ENCODE measurements at places on chromosomes 3 and 15.

DNA sequence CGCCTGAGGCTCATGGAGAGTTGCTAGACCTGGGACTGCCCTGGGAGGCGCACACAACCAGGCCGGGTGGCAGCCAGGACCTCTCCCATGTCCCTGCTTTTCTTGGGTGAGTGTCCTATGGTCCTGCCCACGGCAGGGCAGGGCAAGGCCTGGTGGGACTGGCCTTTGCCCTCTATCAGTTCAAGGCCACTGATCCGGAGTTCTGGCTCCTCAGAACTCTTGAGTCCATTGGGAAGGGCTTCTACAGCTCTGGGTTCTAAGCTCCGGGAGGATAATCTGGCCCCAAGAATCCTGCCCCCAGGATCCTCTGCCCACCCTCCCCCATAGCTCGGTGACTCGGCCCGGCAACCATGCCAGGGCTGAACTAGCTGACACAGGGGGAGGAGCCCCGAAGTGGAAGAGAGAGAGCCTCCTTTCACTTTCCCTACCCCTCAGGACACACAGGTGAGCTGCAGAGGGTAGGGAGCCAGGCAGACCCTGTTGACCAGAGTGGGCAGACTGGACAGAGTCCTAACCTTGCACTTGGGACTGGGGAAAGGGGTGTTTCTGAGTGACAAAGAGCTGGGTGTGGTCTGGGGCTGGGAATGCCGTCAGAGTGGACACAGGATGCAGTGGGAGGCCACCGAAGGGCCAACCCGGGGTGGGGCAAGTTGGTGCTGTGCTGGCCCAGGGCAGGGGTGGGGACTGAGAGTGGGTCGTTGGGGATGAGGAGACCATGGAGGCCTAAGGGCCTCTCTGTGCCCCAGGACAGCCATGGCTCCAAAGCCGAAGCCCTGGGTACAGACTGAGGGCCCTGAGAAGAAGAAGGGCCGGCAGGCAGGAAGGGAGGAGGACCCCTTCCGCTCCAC, 664 bp downstream of the PARP3 start:
- peak; percentile 27 for DNase-seq

DNA sequence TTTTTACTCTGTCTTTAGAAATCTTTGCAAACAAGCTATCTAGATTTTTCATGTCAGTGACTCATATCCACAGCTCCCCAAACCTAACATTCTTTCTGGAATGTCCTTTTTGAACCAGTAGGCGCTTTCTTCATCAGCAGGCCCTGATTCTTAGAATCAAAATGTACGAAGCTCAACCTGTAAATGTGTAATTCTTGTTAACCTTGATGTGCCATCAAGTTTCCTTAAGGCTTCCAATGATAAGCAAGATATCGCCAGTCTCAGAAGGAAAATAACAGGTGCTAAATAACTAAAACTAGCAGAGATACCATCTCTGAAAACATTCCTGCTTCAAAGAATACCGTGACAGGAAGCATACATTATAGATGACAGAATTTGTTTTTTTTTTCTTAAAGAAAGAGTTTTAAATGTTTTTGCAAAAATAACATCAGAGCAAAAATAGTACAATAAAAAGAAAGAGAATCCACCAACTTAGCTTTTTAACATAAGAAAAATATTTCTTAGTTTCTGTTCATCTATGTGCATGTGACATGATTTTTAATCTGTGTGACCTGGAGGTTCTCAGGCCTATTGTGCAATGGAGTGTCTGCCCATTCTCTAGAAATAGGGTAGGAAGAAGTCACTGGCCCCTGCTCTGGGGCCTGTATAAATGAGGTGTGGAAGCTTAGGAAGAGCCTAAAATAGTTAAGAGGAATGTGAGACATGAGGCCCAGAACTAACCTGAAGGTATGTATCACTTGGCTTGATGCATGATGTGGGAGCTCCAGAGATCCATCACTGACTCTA, 14.7 kb upstream of the SECISBP2L start:
- no peak for DNase-seq

- DNase-seq: no peak
Observed at GRCh38 chr15:68469162-68470048, 37.4 kb upstream of the ITGA11 start.

GRCh38 chr15:38847666-38848065, 283.1 kb upstream of the RASGRP1 start:
- DNase-seq: no peak

DNA sequence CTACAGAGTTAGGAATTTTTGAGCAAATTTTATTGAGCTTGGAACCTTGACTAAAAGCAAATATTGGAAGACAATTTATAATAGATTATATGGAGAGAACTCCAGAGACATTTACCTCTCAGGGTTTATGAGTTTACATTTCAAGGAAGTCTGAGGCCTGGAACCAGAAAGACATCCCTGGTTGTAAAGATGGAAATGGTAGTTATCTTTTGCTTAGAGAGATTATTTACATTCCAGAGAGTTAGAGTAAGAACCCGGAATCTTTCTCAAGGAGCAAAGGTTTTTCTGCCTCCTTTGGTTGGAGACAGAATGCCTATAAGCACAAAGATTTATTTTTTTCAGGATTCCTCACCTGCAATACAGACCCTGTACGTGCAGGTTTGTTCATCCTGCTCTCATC, 458.1 kb downstream of the TBL1XR1 start:
- DNase-seq: no peak

- DNase-seq: no peak
Observed at GRCh38 chr15:41564286-41564959, 5.4 kb downstream of the TYRO3 start.

- no peak for DNase-seq
Observed at GRCh38 chr15:68405378-68406250, 26.3 kb downstream of the ITGA11 start.

DNA sequence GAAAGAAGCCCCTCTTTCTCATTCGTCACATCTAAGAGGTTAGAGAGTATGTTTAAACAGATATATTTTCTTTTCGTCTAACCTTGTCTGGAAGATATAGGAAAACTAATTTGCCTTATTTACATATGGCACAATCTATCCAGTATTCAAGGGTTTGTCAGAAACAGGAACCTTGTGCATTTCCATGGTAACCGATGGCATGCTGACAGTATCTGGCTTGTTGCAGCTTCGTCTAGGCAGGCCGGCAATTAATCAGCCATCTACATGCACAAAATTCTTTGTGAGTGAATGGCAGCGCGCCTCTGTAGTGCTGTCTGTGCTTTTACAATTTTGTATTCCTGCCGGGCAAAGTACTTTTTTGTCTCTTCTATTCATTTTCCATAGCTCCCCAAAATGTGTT, 294.0 kb upstream of the SOX2 start:
- no peak for DNase-seq

DNA sequence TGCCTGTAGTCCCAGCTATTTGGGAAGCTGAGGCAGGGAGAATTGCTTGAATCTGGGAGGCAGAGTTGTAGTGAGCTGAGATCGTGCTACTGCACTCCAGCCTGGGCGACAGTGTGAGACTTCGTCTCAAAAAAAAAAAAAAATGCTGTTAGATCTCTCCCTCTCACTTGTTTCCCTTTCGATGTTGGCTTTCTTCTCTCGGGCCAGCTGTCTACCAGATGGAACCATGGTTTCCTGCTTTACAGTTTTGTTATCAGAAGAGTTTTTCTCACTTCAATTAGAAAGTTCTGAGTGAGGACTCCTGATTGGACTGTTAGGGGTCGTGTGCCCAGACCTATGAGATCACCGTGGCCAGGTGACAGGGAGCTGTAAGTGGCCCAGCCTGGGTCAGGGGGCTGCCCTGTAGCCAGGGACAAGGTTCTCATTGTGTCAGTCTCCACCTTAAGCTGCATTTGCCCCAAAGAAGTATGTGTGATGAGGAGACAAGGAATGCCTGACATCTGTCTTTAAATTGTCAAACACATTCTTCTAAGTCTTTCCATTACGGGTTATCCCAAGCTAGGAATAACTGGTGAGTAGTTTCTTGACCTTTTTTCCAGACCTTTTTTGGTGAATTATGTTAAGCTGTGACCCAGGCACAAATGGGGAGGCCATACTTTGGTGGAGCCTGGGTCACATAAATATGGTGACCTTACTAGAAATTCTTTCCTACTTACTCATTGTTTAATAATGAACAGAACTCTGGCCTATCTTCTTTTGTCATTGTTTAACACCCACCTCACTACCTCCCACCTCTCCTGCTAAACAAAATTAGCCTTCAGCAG, 25.2 kb downstream of the SNAPC5 start:
- DNase-seq: no peak

DNA sequence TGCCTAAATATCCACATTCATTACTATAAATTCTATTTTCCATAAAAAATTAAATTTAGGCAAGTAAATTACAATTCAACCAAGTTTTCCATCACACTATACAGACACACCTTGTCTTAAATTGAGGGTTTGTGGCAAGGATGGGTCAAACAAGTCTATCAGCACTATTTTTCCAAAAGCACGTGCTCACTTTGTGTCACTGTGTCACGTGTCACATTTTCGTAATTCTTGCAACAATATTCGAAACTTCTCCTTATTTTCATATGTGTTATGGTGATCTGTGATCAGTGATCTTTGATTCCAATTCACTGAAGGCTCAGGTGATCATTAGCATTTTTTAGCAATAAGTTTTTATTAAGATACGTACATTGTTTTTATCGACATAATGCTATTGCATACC, 323.3 kb upstream of the CNTN4 start:
- no peak for DNase-seq

GRCh38 chr15:101538996-101539395, 49.5 kb upstream of the PCSK6 start:
- no peak for DNase-seq

DNA sequence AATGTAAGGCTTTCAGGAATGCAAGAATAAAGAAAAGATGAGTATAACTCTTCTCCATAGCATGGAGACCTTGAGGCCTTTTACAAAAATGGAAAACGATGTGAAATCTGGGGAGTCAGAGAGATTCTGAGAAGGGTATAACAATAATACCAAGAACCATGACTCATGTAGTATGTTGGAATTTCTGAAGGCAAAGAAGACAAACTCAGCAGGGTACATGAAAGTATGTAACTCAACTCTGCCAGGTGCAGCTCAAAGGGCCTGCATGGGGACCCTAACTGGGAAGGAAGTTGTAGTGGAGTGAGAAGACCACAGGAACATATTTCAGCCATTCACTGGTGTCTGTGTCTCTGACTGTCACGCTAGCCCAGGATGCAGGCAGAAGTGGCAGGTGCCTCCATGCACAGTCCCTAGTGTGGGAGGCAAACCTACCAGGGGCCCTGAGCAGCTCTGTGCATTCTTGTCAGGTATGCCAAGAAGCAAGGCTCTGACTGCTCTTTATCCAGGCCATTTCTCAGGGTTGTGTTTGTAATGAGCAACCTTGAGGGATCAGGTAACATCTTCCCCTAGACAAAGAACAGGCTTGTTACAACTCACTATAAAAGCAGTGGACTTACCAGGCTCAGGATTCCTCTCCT, 57.2 kb downstream of the GPR156 start:
- no peak for DNase-seq

GRCh38 chr3:51544011-51544775, 5.7 kb downstream of the RAD54L2 start:
- no peak for DNase-seq
